GM12865 (cell line): ENCODE measurements at places on chromosomes 4 and X.

DNA sequence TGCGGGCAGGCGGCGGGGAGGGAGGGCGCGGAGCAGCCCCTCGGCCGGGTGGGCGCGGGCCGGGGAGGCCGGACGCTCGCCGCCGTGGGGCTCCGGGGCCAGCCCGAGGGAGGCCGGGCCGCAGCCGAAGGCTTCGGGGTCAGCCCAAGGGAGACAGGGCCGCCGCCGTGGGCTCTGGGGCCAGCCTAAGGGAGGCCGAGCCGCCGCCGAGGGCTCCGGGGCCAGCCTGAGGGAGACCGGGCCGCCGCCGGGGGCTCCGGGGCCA lies 251 bp downstream of the KIAA0232 start:
- no peak for DNase-seq

DNA sequence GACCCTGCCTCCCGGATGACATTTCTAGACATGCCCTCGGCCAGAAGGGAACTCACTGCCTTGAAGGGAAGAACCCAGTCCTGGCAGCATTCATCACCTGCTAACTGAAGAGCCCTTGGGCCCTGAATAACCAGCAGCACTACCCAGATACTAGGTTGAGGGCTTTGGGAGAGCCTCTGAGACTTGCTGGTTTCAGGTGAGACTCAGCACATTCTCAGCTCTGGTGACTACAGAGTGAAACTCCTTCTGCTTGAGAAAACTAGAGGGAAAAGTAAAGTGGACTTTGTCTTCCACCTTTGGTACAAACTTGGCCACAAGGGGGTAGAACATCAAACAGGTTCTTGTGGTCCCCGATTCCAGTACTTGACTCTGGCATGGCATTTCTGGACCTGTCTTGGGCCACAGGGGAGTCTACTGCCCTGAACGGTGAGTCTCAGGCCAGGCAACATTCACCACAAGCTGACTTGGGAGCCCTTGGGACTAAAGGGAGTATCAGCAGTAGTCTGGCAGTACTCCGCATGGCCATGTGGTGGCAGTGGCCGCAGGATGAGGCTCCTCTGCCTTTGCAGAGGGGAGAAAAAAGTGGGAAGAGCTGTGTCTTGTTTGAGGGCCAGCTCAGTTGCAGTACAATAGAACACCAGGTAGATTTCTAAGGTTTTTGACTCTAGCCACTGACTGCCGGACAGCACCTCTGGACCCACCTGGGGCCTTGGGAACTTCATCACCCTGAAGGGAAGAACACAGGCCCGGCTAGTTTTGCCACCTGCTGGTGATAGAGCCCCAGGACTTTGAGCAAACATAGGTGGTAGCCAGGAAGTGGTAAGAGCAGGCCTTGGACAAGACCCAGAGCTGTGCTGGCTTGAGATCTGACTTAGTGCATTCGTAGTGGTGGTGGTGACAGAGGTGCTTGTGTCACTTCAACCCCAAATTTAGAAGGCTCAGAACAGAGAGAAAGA lies 414.8 kb downstream of the OPHN1 start:
- no peak for DNase-seq

GRCh38 chrX:124282580-124282979 lies 49.9 kb upstream of the TEX13D start:
- no peak for DNase-seq

DNA sequence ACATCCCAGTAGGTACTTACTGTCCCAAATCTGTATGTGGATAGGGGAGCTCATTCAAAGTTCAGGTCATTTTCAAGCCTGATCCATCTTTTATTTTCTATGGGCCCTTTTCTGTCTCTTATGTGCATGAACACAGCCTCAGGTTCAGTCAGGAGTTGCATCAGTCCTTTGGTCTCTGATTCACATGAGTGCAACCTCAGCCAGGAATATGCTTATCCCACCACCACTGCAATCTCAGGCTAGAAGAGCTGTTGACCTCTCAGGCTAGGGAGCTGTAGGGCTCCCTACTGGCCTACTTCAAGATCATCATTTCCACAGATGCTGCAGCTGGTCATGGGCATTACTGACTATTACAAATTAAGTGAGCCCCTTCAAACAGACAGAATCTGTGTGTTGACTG lies 27.2 kb downstream of the AASDH start:
- no peak for DNase-seq

DNA sequence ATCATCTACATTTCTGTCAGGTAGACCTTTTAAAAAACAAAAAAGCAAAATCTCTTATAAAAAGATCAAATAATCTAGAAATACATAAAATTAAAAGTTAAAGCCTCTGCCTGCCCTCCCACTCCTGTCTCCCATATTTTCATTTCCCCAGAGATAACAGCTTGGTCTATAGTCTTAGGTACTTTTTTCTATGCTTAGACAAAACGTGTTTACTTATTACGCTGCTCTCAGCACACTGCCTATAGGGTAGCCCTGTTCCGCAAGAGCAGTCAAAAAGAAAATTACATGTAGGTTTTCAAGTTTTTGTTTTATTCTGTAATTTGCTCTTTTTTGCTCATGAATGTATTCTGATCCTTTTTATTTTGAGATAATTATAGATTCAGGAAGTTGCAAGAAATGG lies 73.3 kb downstream of the TAF1 start:
- DNase-seq: no peak

- DNase-seq: no peak
These were observed 40.9 kb upstream of the IL15 start for GRCh38 chr4:141595531-141595930.

- no peak for DNase-seq
These were observed 1960.1 kb upstream of the ADGRL3 start for GRCh38 chr4:59240011-59240410.

DNA sequence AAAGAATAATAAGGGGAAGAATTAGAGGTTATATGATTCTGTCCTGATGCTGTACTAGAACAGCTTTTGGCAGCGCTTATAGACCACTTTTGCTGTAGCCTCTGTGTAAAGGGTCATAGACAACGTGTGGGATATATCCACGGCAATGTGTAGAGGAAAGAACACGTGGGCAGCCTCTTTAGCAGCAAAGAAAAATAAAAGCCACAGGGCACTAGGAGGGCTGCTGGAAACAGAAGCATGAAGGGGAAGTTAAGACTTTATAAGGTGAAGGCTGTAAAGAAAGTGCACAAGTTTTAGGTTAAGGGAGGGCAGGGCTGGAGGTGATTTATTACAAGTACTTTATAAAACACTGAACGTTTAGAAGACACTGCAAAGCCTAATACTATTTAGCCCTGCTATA lies 20.1 kb upstream of the PHEX start:
- no peak for DNase-seq

DNA sequence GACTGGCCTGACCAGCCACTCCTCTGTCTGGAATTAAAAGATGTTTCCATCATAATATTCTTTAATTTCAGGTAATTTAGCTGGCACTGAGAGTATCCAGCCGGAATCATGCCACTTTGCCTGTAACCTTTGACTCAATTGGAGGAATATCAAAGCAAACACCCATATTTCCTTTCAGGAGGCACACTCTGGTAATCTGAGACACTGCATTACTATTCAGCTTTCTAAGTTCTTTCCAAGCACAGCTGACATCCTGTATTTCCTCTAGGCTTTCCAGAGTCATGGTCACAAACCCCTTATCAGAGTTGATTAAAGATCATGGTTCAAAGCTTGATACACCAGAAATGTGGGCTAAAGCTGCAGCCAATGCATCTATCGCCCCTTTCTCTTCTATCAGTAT lies 29.3 kb downstream of the INTS12 start:
- no peak for DNase-seq

GRCh38 chrX:57906790-57907189 lies 3.5 kb downstream of the ZXDA start:
- no peak for DNase-seq

DNA sequence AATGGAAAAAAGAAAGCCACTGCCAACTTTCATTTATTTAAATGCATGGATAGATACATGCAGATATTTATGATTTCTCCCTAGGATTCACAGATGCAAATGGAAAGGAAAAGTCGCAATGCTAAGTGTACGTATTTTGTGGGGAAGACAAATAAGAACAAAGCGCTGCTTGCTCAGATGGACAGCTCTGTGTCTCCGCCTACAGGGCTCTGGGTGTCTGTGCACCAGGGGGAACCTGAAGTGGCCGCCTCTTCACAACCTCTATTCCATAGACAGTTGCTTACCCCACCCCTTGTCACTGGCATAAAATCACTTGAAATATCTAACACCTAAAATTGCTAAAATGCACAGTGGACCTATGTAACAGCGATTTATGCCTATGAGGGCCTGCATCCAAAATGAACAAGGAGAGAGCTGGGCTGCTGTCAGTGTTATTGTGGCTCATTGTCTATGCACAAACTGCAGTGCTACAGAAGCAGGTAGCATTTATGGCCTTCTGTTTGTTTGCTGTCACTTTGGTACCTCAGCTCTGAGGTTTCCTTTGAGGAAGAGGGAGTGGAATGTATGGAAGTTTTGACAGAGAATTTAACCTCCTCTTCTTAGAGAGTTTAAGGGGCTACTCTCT lies 58.6 kb upstream of the PAGE1 start:
- peak; percentile 42 for DNase-seq

DNA sequence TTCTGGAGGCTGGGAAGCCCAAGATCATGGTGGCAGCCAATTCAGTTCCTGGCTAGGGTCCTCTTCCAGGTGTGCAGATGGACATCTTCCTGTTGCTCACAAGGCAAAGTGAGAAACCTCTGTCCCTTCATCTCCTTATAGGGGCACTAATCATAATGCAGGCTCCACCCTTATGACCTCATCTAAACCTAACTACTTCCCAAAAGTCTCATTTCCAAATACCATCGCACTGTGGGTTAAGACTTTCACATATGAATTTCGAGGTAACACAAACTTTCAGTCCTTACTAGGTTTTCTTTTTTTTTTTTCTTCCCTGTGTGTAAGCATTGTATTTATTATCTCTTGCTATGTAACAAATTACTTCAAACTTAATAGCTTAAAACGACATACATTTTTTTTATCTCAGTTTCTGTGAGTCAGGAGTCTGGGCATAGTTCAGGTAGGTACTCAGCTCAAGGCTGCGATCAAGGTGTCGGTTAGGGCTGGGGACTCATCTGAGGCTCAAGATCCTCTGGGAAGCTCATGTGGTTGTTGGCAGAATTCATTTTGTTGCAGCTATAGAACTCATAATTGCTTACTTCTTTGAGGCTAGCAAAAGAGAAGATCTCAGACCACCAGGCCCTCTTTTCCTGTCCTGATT lies 204.7 kb upstream of the STK26 start:
- no peak for DNase-seq
